Articular chondrocyte of knee joint (primary cell): ENCODE measurements at places on chromosomes 7 and 10. TPM values are rescaled to one million over a fixed set of nuclear protein-coding genes. Genes with fewer than 3 reads are reported as not detected.

TET1 gene
- total RNA-seq = 7.7 and 8.9 TPM in 2 replicates

SPDYE3 gene
- total RNA-seq = not detected in 2 replicates

C10orf67 gene
- total RNA-seq = not detected in 2 replicates

SH2B2 gene
- total RNA-seq = 1.3 and 2.5 TPM in 2 replicates

SLC26A3 gene
- total RNA-seq = not detected in 2 replicates

ANXA8 gene
- 0.22 and 0.39 TPM in 2 replicates for total RNA-seq

COL28A1 gene
- 0.52 and 0.54 TPM in 2 replicates for total RNA-seq

GIMAP6 gene
- total RNA-seq = 0.11 TPM in 1 of 2 replicates, not detected in the other

OR13A1 gene
- not detected in 2 replicates for total RNA-seq

TMEM139 gene
- 0.11 TPM in 1 of 2 replicates, not detected in the other for total RNA-seq

AZGP1 gene
- not detected in 2 replicates for total RNA-seq

GIMAP4 gene
- total RNA-seq = 0.43 TPM in 1 of 2 replicates, not detected in the other

CHCHD2 gene
- total RNA-seq = 229 and 233 TPM in 2 replicates

PLEKHA1 gene
- total RNA-seq = 26.4 and 31.1 TPM in 2 replicates

HOXA5 gene
- 6.7 and 8.1 TPM in 2 replicates for total RNA-seq

MMRN2 gene
- 5.2 and 6.1 TPM in 2 replicates for total RNA-seq

SPDYE11 gene
- total RNA-seq = under 0.01 TPM in 1 of 2 replicates, not detected in the other

CLCN1 gene
- not detected in 2 replicates for total RNA-seq

PLA2G12B gene
- 0.11 TPM in 1 of 2 replicates, not detected in the other for total RNA-seq

DYDC1 gene
- total RNA-seq = not detected in 2 replicates

GHRHR gene
- total RNA-seq = not detected in 2 replicates

NAT16 gene
- total RNA-seq = 0.11 TPM in 1 of 2 replicates, not detected in the other

OR2A5 gene
- total RNA-seq = not detected in 2 replicates

ANKRD61 gene
- 0.11 TPM in 1 of 2 replicates, not detected in the other for total RNA-seq

PLPP4 gene
- 0.13 and 0.43 TPM in 2 replicates for total RNA-seq

PRKCQ gene
- 0.11 and 0.13 TPM in 2 replicates for total RNA-seq

KIAA1217 gene
- 17.0 and 25.2 TPM in 2 replicates for total RNA-seq
